ENCODE measurements at places on chromosomes 11 and 22. TPM values are rescaled to one million over a fixed set of nuclear protein-coding genes. Genes with fewer than 3 reads are reported as not detected.

GRCh38 chr22:19244600-19245352 lies 46.7 kb downstream of the CLTCL1 start:
- H3K27ac ChIP-seq: no peak overlapping the region
- DNase-seq: no peak
- no peak overlapping the region for H3K4me3 ChIP-seq
- H3K4me1 ChIP-seq: no peaks in the 10 kb centered on the region

GRCh38 chr11:69055212-69055586 lies 6.5 kb downstream of the TPCN2 start:
- H3K36me3 ChIP-seq: peaks cover 6% of the 10 kb centered on the region
- no peak for DNase-seq
- H3K4me3 ChIP-seq: no peak overlapping the region
- no peaks in the 10 kb centered on the region for H3K27me3 ChIP-seq
- peaks cover 82% of the 10 kb centered on the region for H3K4me1 ChIP-seq
- H3K27ac ChIP-seq: peak overlapping the region; percentile 90

DNA sequence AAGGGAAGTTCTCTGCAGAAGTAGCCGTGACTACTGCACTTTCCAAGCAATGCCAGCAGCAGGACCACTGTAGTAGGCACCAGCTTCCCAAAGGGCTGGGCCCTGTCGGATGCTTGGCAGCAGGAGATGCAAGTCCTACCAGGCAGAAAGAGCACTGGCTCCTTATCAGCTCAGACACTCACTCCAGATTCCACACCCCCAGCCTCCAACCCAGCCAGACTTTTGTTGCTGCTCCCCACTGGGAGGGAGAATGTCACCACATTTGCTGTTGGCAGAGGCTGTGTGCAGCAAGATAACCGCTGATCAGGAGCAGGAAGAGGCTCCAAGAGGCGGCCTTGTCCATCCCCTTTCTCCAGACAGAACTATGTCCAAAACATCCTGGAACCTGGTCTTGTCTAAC lies 118.7 kb downstream of the C11orf58 start:
- H3K36me3 ChIP-seq: no peaks in the 10 kb centered on the region
- H3K27ac ChIP-seq: no peak overlapping the region
- no peak overlapping the region for H3K4me3 ChIP-seq
- DNase-seq: no peak
- H3K4me1 ChIP-seq: no peaks in the 10 kb centered on the region
- no peaks in the 10 kb centered on the region for H3K27me3 ChIP-seq

Gene CALCB
- total RNA-seq: 0.27 TPM

DNA sequence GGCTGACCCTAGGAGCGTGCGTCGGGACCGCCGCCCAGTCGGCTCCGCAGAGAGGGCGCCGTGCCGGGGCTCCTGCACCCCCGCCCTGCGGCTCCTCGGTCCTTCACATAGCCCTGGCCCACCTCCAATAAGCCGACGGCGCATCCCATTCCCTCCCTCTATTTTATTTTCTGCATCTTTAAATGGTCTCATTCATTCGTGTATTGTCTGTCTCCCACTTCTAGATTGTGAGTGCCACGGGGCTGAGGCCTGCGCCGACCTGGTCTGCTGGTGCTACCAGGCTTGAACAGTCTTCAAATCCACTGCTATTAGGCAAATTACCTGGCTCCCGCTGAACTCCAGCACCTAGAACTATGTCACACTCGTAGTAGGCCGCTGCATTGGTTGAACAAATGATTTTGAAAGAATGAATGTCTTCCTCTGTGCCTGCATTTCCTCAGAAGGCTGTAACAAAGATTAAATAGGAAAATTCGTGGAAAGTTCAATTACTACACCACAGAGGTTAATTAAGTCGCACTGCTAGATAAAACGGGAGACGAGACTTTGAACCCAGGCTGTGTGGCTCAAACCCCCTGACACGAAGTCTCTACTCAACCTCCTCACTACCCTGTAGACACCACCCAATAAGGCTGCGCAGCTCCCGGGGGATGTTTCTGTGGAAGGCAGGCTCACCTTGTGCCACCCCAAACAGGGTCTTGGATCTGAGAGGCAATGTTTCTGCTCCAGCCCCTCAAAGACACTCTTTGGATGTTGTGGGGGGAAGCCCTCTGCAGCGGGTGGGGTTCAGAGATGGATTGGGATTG lies 1.2 kb upstream of the PPP1R14B start:
- H3K27ac ChIP-seq: no peak overlapping the region
- no peaks in the 10 kb centered on the region for H3K27me3 ChIP-seq
- H3K4me1 ChIP-seq: peaks cover 62% of the 10 kb centered on the region
- peak overlapping the region; percentile 81 for H3K4me3 ChIP-seq
- no peak for DNase-seq

DNA sequence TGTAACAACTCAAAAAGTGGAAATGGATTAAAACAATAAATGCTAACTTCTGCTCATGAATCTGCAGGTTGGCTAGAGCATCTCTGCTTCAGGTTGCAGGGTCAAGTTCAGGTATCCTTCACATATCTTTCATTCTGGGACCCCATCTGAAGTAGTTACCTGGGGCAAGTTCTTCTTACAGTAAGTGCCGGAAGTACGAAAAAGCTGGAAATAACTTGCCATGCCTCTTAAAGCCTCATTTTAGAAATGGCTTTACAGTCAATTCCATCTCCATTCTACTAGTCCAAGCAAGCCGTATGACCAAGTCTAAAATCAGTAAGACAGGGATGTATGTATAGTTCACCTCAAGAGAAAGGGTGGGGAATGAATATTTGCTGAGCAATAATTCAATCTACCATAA lies 93.7 kb downstream of the FCHSD2 start:
- H3K27ac ChIP-seq: peak overlapping the region; percentile 58
- H3K4me3 ChIP-seq: no peak overlapping the region
- no peaks in the 10 kb centered on the region for H3K4me1 ChIP-seq
- H3K27me3 ChIP-seq: no peaks in the 10 kb centered on the region
- no peaks in the 10 kb centered on the region for H3K36me3 ChIP-seq
- DNase-seq: no peak

Gene PYGM
- 4.1 TPM for total RNA-seq

DNA sequence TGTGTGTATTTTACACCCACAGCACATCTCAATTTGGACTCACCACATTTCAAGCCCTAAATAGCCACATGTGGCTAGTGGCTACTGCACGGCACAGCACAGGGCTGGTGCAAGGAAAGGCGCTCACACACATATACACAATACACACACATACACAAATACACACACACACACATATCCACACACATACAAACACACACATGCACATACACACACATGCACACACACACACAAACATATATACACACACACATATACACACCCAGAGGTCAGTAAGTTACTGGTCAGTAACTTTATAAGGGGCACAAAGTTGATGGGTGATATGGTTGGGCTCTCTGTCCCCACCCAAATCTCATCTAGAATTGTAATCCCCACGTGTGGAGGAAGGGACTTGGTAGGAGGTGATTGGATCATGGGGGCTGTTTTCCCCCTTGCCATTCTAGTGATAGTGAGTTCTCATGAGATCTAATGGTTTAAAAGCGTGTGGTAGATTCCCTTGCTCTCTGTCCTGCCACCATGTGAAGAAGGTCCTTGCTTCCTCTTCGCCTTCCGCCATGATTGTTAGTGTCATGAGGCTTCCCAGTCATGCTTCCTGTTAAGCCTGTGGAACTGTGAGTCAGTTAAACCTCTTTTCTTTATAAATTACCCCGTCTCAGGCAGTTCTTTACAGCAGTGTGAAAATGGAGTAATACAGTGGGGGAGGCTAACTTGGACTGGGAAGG lies 37.6 kb upstream of the DKK3 start:
- DNase-seq: no peak
- H3K36me3 ChIP-seq: no peaks in the 10 kb centered on the region
- H3K27ac ChIP-seq: no peak overlapping the region
- H3K27me3 ChIP-seq: no peaks in the 10 kb centered on the region
- no peak overlapping the region for H3K4me3 ChIP-seq
- H3K4me1 ChIP-seq: peaks cover 14% of the 10 kb centered on the region

DNA sequence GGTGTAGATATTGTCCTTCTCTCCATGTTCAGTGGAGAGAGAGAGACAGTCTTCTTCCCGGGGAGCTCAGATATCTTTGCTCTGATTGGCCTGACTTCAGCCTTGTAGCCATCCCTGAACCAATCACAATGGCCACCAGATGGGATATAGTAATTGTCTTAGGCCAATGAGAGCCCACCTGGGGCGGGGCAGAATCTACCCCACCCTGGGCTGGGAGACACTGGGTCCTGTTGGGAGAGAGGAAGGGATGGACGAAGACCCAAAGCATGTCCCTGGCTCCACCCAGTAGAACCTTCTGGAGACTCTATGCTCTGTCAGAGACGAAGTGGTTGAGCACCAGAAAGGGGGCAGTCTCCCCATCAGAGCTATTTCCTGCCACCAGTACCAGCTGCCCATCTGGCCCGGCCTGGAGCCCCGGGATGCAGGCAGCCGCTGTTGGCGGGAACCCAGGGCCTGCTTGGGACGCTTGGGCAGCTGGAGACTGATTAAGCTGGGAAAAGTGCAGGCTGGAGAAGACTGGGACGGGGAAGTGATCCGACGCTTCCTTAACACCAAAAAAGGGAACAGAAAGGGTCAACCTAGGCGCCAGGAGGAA lies 31.6 kb upstream of the CBX7 start:
- H3K4me1 ChIP-seq: peaks cover 12% of the 10 kb centered on the region
- no peak overlapping the region for H3K4me3 ChIP-seq
- no peak for DNase-seq
- no peaks in the 10 kb centered on the region for H3K36me3 ChIP-seq

Gene SPA17
- total RNA-seq: 0.35 TPM

DNA sequence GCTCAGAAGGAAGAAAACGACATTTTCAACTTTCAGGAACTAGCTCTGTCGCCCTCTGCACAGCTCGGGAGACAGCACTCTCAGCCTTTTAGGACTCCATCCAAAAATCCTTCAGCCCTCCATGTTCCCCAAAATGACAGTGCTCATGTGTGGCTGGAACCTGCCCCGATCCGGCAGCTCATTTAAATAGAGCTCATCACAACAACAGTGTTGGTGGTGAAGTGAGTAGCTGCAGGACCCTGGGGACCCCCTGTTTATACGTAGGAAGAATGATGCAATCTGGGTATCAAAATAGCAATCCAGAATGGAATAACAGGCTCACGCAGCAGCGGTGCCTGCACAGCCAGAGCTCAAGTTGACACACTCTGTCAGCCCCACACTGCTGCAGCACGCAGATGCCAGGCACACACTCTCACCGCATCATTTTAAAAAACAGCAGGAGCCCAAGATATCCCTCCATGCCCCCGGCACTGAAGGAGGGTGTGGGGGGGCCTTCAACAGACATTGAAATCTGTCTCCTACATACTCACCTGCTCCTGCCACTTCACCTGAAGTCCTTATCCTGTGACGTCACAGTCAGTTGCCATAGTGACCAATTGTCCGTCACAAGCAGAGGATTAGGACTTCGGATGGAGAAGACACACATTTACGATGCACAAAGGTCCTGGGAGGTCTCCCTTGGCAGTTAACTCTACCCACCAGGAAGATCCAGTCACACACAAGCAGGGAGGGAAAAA lies 24.0 kb downstream of the TRIM66 start:
- peaks cover 3% of the 10 kb centered on the region for H3K36me3 ChIP-seq
- no peak for DNase-seq
- no peaks in the 10 kb centered on the region for H3K4me1 ChIP-seq
- H3K4me3 ChIP-seq: no peak overlapping the region

Gene FOLR1
- not detected for total RNA-seq

DNA sequence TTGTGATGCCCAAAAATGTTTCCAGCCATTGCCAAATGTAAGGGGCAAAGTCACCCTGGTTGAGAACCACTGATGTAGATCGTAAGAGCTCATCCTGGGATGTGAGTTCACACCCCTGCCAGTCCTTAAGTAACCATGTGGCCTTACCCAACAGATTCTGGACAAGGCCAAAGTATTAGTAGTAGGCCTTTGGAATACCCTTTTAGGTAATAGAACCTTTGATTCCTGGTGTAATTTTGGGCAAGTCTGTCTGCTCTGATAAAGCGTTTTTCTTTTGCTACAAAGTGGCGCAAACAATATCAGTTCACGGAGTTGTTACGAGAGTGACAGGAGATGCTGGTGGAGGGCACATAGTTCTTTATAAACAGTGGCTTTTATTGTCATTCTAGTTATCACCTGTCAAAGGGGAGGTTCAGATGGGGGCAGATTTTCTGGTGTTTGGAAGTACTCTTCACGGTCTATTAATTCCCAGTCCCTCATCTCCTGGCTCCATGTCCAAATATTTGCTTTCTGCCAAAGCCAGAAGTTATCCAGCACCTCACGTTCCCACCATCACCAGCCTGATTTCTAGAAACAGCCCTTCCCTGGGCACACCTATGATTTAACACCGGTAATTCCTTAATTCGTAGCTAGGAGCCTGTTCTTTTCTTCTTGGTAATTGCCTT lies 73.8 kb upstream of the CRYBB3 start:
- no peaks in the 10 kb centered on the region for H3K36me3 ChIP-seq
- no peak for DNase-seq
- H3K4me1 ChIP-seq: no peaks in the 10 kb centered on the region
- H3K27ac ChIP-seq: no peak overlapping the region
- no peak overlapping the region for H3K4me3 ChIP-seq

DNA sequence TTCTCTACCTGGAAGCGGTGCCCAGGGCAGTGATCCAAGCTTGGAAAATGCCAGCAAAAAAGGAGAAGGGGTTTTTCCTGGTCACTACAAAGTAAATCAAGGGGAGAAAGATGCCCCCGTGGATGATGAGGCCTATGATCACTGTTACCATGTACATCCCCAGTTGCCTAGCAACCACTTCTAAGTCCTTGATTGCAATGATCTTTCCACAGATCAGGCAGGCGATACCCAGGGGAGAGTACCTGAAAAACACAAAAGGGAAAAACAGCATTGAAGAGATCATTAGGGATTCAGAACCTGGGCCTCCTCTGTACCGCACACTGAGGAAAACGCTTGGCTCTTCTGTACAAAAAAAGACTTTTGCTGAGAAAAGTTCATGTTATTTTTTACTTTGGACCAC lies 127.1 kb downstream of the SLC1A2 start:
- H3K27ac ChIP-seq: no peak overlapping the region
- no peak for DNase-seq
- H3K4me1 ChIP-seq: peaks cover 4% of the 10 kb centered on the region
- no peak overlapping the region for H3K4me3 ChIP-seq

Gene TH
- total RNA-seq: not detected

DNA sequence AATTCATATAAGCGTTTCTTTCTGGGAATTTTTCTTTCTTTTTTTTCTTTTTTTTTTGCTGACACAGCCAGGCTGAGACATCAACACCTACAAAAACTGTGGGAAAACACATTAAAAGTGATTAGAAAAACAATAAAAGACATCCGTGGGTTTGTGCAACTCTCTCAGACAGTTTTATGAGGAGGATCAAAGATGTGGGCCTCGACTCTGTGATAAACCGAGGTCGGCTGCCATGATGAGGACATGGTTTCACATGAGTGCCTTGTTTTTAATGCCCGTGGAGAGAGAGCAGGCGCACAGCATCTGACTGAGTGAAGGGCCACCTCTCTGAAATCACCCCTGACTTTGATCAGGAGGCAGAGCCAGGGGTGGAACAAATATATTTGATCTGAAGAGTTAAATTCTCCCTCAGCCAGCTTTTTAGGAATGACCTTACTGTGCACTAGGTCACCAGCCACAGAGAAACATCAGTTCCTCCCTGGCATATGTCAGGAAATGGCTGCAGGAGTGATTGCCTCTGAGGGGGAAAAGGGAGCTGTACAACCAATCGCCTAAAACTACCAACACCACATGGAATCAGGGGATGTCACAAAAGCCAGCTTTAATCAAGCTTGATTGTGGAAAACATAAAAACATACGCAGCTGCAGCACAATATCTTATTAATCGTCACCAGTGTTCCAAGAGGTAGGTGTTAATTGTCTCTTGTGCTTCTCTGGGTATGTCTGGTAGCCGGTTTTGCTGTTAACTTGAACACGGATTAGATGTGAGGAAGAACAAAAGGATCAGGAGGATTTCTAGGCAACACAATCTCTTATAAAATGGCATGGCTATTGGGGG lies 164.7 kb downstream of the MAML2 start:
- DNase-seq: no peak
- peaks cover 9% of the 10 kb centered on the region for H3K4me1 ChIP-seq
- no peak overlapping the region for H3K27ac ChIP-seq
- no peaks in the 10 kb centered on the region for H3K27me3 ChIP-seq
